ENCODE measurements at places on chromosomes 3 and 15.

DNA sequence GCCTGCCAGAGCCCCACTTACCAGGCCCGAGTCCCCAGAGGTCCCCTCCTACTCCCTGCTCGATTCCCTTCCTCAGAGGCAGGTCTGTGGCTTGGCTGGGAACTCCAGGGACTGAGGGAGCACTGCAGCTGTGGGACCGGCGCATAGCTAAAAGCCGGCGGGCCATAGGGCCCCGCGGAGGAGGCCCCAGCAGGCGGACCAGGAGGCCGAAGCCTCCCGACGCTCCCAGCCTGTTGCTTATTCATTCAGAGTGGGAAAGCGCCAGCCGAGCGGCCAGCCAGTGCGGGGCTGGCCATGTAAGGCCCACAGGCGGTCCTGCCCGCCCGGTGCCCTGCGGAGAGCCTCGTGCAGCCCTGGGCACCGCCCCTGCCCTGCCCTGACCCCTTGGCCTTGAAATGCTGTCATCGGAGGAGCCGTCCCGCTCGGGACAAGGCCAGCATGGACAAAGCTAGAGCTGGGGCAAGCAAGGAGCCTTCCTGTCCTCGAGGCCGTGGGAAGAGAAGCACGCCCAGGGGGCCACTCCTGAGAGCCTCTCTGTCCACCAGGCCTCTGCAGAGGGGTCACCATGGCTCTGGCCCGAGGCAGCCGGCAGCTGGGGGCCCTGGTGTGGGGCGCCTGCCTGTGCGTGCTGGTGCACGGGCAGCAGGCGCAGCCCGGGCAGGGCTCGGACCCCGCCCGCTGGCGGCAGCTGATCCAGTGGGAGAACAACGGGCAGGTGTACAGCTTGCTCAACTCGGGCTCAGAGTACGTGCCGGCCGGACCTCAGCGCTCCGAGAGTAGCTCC is at the start of gene LOXL1:
LOXL1 (plus strand) TSS at position 244 of the 784 bp plus-strand sequence; CDS start at position 566, 322 bp downstream.
- no peak for DNase-seq

DNA sequence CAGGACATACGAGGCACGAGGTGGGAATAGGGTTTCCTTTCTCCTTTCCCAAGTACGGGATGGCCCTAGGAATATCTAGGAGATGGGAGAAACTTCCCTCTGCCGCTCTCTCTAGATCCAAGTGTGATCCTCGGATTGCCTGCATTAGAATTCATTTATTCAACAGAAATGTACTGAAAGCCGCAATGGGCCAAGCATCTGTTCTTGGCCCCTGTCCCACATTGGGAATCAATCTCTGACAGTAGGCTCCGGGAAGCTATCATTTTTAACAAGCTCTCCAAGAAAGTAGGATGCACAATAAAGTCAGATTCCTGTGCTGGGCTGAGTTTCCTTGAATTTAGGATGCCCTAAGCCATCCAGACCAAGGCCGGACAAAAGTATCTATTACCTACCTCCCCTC is 37.2 kb upstream of the CA12 start:
- DNase-seq, result no peak

GRCh38 chr15:39498629-39499028 is 82.2 kb upstream of the THBS1 start:
- no peak for DNase-seq

DNA sequence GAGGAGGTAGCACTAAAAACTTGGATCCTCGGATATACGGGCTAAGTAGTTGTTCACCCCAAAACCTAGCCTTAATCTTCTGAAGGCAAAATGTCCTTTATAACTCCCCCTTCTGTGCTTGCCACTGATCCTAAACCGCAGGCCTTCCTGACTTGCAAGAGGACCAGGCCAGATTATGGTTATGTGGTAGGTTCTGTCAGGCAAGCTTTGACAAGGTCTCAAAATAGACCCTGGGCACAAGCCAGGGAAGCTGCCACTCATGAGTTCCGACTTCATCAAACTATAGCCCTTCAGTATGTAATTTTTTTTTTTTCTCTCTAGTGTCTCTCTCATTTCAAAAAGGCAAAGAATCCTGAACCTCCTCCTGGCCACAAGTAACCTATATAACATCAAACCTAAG is 3.2 kb downstream of the LRRFIP2 start:
- no peak for DNase-seq

DNA sequence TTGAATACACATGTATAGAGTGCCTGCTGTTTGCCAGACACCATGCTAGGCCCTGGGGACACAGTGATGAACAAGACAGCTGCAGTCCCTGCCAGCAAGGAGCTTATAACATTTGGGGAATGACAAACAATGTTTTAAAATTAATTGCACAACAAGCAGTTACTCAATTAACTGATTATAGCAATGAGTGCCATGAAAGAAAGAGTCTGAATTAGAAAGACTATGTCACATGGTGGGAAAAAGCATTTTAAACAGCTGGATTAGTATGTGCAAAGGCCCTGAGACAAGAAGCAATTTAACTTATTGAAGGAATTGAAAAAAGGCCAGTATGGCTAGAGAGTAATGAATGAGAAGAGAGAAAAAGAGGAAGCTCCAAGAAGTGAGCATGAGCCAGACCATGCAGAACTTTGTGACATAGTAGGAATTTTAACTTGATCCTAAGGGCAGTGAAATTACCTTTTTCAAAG is 64.5 kb upstream of the PLXNA1 start:
- no peak for DNase-seq

DNA sequence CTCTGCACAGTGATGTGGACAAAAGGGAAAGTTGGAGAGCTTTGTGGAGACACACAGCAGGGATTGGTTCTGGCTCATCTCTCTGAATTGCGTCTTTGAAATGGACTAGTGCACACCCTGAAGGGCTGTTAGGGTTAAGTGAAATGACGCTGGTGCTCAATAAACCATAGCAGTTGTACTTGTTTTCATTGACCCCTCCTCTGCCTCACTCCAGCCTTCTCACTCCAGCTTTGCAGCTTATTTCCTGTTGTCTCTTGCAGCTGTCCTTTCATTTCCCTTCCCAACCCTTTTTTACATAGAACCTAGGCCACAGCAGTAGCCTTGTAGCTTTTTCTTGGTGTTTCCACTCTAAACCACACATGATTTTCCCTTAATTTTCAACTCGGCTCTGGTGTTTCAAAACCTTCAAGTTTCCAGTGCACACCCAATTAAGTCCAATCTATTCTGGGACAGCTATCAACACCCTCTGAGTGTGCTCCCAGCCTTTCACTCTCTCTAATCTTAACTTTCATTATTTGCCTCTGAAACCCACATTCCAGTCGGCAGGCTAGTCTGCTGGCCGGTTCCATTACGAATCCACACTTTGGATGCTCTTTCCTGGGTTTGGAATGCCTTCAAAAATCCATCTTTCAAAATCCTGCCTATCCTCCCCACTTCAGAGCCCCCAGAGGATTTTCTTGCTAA is 6.4 kb downstream of the C3orf52 start:
- no peak for DNase-seq

GRCh38 chr3:186239321-186239720 is 122.7 kb downstream of the DGKG start:
- DNase-seq, result no peak

GRCh38 chr3:172106989-172107388 is 67.6 kb downstream of the FNDC3B start:
- DNase-seq, result no peak

DNA sequence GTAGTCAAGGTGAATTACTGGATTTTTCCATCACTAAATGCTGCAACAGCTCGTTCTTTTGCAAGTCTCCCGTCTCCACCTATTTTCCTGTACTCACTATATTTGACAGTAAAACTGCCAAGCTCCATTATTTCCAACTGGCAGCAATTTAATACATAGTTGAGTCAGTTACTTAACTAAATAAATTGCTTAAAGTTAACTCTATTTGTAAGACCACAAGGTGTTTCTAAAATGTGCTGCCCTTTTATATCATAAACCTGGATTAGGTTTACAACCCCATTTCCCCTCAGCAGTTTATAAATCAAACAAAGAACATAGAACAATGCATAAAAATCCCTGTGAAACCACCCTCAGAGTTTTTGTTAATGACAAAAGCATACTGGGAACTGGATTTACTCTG is 211.4 kb upstream of the DPH6 start:
- no peak for DNase-seq

- no peak for DNase-seq
Measured at GRCh38 chr3:160130071-160130470, 95.2 kb upstream of the C3orf80 start.

GRCh38 chr3:33791477-33792166 is 6.8 kb upstream of the PDCD6IP start:
- DNase-seq, result no peak

- DNase-seq, result no peak
Measured at GRCh38 chr3:79056498-79056897, 711.3 kb downstream of the ROBO1 start.

DNA sequence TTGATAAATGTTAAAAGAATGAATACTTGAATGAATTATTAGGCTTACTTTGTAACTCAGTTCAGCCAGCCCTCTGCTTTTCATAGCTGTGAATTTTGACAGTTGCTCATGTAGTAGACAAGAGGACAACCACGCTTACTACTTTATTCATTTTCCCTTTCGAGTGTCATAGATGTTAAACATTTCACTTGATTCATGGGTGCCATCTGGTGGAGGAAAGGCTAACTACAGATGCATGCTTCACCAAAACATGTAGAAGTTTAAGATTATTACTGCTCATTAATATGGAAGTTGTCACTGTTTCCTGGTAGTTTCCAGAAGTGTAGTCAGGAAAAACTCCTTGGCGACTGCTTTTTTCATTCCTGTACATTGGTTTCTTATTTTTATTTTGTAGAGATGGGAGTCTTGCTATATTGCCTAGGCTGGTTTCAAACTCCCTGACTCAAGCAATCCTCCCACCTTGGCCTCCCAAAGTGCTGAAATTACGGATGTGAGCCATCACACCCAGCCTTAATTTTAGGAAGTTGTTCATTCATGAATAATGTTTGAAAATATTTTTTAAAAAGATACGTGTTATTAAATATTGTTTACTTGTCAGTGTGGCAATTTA is 163.2 kb downstream of the B3GALNT1 start:
- DNase-seq, result peak; percentile 26

- DNase-seq, result no peak
Measured at GRCh38 chr15:53759411-53759931, at the start of gene WDR72. WDR72 (minus strand) TSS chr15:53759663; CDS start chr15:53733149, 26,514 bp downstream.

GRCh38 chr3:149781741-149782140 is 10.6 kb downstream of the ANKUB1 start:
- DNase-seq, result no peak

- DNase-seq, result no peak
Measured at GRCh38 chr15:88623061-88623460, 1.9 kb downstream of the AEN start.

DNA sequence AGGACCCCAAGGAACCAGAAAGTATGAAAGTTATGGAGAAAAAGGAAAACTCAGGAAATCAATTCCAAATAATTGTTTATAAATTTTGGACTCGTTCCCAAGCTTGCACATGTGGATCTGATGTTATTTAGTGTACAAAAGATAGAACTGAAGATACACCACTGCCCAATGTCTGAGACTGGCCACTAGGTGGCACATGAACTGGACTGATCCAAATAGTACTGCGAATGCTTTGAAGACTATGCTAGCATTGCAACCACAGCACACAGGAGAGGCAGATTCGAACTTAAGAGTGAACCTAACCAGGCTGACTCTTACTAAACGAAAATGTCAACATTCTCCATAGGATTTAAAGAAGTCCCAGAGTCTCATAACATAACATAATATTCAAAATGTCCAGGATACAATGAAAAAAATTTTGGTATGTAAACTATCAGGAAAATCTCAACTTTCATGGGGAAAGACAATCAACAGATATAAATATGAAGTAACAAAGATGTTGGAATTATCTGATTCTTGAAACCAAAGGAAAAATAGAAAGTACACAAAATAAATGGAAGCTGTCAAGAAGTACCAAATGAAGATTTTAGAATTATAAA is 596.7 kb downstream of the FGF12 start:
- DNase-seq, result no peak

GRCh38 chr3:13705051-13705450 is 156.1 kb downstream of the FBLN2 start:
- no peak for DNase-seq

DNA sequence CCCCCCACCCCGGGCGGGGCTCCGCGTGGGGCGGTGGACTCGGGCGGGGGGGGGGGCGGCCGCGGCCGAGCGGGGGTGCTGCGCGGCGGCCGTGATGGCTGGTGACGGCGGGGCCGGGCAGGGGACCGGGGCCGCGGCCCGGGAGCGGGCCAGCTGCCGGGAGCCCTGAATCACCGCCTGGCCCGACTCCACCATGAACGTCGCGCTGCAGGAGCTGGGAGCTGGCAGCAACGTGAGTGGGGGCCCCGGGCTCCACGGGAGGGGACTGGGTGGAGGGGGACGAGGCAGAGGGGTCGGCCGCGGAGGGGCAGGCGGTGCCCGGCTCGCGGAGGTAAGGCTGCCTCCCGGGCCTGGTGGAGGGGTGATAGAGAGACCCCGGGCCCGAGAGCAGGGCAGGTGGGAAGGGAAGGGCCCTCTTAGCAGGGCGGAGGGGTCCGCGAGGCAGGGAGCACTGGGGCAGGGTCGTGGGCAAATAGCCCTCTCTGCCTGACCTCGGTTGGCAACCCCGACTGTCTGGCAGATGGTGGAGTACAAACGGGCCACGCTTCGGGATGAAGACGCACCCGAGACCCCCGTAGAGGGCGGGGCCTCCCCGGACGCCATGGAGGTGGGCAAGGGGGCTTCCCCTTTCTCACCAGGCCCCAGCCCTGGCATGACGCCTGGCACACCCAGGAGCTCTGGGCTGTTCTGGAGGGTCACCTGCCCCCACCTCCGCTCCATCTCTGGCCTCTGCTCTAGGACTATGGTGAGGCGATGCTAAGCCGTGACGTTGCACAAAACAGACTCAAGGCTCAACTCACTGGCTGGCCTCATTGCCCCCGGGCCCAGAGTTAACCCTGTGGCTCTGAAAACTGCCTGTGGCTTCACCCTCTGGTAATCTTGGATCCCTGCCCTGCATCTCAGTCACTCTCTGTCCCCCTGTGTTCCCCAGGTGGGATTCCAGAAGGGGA is at the start of gene ECE2:
ECE2 (plus strand) TSS at position 62 of the 950 bp plus-strand sequence; CDS start at position 194, 132 bp downstream.
- DNase-seq, result no peak

DNA sequence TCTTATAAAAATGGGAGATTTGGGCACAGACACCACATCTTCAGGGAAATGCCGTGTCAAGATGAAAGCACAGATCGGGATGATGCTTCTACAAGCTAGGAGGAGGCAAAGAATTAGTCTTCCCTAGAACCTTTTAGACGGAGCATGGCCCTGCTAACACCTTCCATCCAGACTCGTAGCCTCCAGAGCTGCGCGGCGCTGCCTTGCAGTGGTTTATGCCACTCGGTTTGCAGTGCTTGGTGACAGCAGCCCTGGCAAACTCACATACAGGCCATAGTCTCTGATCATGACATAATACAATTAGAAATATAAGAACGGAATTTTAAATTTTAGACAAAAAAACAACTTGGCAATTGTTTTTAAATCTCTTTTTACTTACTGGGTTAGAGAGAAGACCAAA is 37.1 kb upstream of the SLC41A3 start:
- DNase-seq, result no peak

GRCh38 chr3:133996251-133996661 is 33.5 kb downstream of the SLCO2A1 start:
- DNase-seq, result no peak
